ENCODE measurements at places on chromosomes 16 and 17. TPM values are rescaled to one million over a fixed set of nuclear protein-coding genes. Genes with fewer than 3 reads are reported as not detected.

Gene KIF19
- total RNA-seq: not detected

Gene FSCN2
- 1.8 TPM for total RNA-seq

Gene KRTAP1-5
- total RNA-seq: not detected

Gene TAOK1
- total RNA-seq: 71.8 TPM

Gene CLDN7
- total RNA-seq: not detected

Gene ZFPM1
- total RNA-seq: 5.2 TPM

Gene GPRC5C
- total RNA-seq: 24.4 TPM

Gene FMNL1
- total RNA-seq: 0.90 TPM

Gene TBX4
- total RNA-seq: not detected

Gene DNAH2
- under 0.01 TPM for total RNA-seq

Gene SULT1A4
- total RNA-seq: 1.3 TPM

Gene SPECC1
- total RNA-seq: 16.8 TPM

Gene METTL26
- 85.0 TPM for total RNA-seq

Gene RDM1
- not detected for total RNA-seq
